ENCODE measurements at places on chromosomes 13 and 19.

- no peak for DNase-seq
Observed at GRCh38 chr13:44078806-44079376, 199.2 kb downstream of the LACC1 start.

- DNase-seq, result no peak
Observed at GRCh38 chr19:47693903-47694302, 19.3 kb upstream of the EHD2 start.

- DNase-seq, result no peak
Observed at GRCh38 chr19:46303691-46304397, 7.0 kb downstream of the HIF3A start.

DNA sequence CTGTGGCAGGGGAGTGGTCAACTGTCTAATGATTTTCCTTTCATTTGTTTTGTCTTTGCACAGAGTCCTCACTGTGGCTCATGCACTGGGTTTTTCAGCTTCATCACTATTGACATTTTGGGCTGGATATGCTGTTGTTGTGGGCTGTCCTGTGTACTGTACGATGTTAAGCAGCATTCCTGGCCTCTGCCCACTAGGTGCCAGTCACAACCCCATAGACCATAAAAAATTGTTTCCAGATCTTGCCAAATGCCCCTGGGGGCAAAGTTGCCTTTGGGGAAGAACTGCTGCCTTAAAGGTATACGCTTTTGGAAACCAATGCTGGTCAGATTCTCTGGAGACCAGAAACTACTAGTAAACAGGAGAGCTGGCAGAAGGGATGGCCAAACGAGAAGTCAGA is 310.4 kb downstream of the SPRY2 start:
- DNase-seq, result no peak

DNA sequence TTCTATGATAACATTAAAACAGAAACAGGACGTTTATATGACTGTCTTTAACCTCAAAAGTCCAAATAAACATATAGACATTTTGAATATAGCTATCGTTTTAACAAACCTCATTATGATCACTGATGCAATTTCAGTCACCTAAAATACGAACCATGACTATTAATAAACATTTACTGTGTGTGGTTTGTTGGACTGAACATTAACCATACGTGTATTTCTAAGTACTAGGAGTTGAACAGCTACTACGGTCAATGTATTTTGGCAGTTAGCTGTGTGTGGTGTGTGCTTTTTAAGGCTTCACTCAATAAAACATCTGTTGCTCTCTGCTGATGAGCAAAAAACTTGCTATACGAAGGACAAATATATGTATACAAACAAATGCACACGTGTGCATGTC is 281.4 kb downstream of the ABCC4 start:
- DNase-seq, result no peak

DNA sequence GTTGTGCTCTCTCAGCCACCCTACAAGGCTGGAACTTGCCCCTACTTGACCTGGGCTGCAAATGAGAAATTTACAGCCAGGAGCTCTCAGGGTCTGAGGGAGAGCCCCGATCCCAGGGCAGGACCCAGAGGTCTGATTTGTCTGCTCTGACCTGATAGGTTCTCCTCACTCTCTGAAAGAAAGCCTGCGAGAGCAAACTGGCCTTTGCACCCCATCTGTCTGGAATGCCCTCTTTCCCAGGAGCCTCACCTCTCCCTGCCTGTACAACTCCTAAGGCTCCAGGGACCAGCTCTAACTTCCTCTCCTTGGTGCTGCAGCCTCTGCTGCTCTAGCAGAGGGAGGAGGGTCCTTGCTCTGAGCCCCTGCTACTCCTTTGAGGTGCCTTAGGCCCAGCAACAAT is 137.8 kb downstream of the UQCRFS1 start:
- DNase-seq, result no peak

DNA sequence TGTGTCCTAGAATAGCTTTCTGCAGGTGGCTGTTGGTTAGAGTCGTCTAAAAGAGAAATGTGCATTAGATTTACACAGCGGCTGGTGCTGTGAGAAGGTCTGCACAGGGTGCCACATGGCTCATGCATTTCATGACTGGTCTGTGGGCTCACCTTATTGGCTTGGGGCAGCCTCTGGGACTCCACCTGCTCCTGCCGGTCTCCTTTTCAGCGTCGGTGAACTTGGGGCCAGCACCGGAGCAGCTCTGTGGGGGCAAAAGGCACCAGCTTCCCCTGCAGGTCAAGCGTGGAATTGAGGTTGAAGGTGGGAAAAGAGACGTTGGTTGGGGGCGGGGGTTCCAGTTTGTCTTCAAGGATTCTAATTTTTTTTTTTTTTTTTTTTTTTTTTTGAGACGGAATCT is 3.1 kb upstream of the PNMA8C start:
- no peak for DNase-seq

- DNase-seq, result no peak
Observed at GRCh38 chr19:40619333-40620160, 18.4 kb downstream of the LTBP4 start.

DNA sequence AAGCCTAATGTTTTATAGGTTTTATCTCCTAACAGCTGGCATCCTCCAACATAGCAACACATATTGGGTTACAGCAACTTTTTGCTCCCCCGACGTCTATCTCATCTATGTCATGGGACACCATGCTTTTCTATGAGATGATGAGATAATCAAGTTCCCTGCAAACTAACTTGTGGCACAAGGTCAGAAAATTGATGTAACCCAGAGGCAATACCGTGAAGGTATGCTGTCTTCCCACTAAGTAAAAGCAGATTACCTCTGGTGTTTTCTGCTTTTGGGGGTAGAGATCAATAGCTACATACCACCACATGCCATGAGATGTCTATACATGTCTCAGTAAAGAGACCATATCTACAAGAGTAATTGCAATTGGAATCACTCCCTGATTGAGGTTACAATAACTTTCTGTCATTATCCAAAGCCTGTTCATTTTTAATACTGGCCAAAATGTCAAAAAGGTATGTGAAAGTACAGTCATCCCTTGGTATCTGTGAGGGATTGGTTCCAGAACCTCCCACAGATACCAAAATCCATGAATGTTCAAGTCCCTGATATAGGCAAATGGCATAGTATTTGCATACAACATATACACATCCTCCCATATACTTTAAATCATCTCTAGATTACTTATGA is 131.3 kb downstream of the CYSLTR2 start:
- no peak for DNase-seq

DNA sequence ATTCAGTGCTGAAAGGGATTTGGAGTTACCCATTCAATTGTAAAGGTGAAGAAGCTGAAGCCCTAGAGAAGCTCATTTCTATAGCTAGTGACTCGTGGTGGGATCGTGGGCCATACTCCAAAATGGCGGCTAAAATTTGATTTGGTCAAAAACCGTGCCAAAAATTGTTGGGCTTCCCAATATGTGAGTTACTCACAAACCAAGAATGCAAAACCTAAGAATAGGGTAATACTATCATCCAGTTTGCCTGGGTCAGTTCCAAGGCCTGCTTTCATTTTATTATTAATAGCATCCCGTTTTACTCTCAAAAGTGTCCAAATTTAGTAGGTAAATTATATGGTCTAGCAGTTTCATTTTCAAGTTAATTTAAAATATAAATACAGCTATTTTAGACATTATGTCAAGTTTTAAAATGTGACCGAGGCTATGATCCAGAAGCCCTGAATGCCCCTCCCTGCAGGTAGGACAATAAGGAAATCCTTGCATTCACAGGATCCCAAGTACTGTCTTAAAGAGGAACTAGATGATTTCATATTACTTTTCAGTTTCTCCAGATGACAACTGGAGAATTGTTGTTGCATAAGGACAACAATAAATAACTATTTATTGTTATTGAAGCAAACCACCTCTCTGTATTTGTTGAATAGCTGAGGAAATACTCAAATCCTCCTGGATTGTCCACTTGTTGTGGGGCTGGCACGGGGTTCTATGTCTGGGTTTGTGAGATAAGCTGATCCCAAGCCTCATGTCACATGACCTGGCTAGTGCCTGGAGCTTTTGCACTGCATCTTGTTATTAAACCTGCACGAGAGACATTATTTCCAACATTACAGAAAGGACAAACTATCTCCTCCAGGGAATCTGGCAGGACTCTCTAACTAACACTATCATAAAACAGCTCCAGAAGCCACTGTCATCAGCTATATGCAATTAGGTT is 11.6 kb upstream of the RAP2A start:
- no peak for DNase-seq

- DNase-seq, result no peak
Observed at GRCh38 chr19:3459965-3460582, 20.3 kb downstream of the SMIM24 start.

DNA sequence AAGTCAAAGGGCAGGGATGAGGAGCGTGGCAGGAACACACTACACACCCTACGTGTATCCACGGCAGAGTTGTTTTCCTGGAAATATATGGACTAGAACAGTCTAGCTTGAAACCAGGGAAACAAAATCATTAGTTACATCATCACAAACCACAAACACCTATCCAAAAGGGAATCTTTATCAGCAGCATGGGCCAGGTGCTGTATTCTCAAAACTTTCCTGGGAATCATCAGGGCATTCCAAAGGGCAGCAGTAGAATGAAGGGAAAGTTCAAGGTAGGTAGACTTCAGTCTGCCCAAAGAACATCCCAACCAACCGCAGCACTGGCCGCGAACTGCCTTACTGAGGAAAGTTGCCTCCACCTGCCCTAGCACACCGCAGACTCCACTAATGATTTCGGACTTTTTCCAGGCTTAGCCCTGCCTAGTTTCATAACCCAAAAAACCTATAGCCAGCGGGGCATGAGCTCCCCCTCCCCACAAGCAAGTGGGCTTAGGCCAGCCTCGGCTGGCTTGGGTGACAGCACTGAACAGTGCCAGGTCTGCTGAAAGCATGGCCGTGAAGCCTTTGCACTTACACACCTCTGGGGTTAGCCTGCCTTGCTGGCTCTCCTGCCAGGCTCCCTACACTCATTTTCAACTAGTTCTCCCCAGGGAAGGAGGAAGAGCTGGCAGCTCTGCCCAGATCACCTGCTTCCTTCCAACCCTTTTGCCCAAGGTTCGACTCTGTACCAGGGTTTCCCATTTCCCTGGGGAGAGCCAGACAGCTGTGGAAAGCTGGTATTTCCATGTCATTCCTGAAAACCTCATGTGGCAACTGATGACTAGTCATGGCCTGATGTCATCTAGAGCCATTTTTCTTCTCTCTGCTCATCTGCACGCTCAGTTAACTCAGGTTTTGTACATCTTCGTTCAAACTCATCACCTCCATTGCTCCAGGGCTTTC is 77.3 kb upstream of the UBAC2 start:
- DNase-seq, result no peak

- DNase-seq, result no peak
Observed at GRCh38 chr19:43634506-43634871, 5.2 kb downstream of the CADM4 start.

DNA sequence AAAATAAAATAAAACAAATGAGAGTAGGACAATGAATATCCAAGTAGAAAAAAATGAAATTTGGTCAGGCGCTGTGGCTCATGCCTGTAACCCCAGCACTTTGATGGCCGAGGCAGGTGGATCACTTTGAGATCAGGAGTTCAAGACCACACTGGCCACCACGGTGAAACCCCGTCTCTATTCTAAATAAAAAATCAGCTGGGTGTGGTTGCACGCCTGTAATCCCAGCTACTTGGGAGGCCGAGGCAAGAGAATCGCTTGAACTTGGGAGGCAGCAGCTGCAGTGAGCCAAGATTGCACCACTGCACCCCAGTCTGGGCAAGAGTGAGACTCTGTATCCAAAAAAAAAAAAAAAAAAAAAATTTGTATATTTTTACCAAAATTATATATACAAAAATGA is 18.2 kb upstream of the ZMYM5 start:
- no peak for DNase-seq

GRCh38 chr19:49111218-49111998 is 2.8 kb upstream of the LIN7B start:
- DNase-seq, result no peak

Measured in NCI-H446 (cell line).